ENCODE measurements at places on chromosomes 6 and 20.

DNA sequence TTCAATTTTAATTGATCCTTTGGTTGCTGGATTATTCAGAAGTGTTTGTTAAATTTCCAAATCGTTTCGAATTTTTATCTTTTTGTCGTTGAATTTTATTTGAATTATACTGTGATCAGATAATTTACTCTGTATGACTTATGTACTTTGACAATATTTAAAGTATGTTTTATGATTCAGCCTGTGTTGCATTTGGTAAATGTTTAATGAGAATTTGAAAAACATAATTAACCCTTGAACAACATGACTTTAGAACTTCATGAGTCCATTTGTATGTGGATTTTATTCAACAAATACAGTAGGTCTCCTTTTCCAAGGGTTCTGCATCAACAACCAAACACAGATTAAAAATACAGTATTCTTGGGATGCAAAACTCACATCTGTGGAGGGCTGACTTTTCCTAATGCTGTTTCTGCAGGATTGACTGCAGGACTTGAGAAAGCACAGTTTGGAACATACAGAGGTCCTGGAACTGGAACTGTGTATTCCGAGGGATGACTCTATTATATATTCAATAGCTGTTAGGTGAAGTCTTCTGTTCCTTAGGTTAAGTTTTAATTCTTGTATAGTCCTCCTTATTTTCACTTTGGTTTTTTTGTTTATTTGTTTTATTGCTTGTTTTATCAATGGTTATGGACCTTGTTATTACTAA lies 40.5 kb downstream of the FAM83B start:
- no peak for DNase-seq

DNA sequence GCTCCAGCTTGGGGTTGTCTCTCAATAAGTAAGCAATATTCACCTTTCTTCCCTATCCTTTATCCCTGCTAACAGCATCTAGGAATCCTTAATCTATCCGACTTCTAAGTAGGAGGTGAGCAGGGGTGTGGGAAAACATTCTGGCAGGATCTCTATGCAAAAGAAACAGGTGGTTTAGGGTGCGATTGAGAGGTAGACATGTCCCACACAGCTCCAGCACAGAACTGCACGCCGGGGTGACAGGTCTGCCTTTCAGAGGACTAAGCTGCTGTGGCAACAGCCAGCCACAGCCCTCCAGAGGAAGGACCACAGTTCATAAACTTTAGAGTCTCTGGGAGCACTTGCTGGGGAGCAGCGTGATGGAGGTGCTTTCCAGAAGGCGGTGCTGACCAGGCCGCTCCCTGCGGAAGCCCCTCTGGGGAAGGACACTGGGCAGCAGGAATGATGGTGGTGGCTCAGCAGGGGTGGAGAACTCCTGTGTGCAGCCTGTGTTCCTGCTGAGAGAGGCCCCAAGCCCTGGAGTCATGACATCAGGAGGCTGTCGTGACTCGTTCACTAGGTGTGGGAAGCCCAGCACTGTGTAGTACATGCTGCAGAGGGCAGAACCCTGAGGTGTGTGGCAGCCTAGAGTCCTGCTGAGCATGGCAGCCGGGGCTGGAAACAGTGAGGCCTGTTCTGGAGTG lies 509.6 kb downstream of the PRKN start:
- DNase-seq = no peak

DNA sequence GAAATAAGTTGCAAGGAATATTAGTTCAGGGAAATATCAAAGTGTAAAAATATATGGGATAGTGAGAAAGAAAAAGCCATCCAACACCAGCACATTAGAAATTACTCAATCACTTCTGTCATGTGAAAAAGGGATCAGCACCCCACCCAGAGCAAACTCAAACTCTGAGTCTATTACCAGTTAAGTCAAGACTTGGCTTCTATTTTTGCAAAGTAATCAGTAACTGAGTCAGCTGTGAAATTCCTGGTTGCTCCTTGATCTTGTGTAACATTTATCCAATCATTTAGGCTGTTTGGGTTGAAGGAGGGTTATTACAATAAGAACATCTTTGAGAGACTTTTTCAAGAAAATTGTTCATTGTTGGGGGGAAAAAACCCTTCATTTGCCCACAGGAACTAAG lies 51.2 kb downstream of the SLC22A23 start:
- DNase-seq = no peak

DNA sequence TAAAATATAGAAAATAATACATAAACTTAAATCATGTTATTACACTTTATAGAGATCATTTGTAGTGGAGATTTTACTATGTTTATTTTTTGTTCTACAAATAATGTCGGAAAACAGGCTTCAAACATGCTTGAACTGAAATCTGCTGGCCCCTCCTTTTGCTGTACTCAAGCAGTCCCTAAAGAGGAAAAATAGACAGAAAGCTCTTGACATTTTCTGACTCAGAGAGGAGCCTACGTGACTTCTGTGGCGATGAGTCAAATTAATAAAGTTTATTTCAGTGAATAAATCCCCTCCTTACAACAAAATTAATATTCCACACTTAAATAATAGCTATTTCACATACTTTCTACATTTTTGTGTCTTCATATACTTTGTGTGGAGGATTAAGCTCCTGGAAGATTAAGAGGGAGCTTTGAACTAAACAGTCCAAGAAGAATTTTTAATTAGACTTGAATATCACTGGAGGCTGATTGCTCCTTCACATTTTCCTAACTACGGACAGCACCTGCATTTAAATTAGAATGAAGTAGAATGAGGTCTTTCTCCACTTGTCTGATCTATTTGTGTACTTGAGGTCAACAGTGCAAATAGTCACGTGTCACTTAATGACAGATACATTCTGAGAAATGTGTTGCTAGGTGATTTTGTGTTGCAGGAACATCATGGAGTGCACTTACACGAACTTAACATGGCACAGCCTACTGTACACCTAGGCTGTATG lies 1.7 kb upstream of the TREM1 start:
- no peak for DNase-seq

- no peak for DNase-seq
Measured at GRCh38 chr6:69128411-69128810, 493.3 kb downstream of the ADGRB3 start.

DNA sequence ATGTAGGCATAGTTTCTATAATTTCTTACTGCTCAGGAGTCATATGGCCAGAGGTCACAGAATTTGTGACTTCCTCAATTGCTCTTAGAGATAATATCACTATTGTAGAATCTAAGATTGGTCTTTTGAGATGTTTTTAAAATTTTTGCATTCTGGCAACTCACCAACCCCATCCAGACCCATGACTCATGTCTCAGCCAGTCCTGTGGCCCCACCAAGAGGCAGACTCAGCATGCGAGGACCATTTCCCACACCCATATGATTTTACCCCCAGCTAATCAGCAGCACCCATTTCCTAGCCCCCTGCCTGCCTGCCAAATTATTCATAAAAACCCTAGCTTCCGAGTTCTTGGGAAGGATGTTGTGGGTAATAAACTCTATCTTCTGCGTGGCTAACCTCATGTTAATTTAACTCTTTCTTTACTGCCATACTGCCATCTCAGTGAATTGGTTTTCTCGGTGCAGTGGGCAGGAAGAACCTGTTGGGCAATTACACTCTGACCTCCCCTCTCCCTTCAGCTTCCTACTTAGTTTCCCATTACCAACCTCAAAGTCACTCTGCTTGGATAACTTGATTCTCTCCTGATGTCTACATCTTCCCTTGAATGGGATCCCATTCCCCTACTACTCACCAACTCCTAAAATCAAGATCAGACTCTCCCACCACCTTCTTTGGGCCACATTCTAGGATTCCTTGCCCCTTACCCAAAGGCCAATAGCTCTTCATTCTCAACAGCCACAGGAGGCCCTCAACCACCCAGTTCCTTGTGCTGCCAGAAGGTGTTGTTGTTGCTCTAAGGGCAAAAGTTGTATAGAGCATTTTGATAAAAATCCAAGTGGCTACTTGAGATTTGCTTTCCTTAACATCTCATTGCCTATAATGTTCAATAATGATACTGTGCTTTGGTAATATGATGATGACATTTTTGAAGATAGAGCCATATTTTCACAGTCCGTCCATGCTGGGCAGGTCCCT lies 16.2 kb upstream of the IYD start:
- no peak for DNase-seq

- DNase-seq = no peak
Measured at GRCh38 chr6:36825452-36825851, 13.8 kb downstream of the CPNE5 start.

DNA sequence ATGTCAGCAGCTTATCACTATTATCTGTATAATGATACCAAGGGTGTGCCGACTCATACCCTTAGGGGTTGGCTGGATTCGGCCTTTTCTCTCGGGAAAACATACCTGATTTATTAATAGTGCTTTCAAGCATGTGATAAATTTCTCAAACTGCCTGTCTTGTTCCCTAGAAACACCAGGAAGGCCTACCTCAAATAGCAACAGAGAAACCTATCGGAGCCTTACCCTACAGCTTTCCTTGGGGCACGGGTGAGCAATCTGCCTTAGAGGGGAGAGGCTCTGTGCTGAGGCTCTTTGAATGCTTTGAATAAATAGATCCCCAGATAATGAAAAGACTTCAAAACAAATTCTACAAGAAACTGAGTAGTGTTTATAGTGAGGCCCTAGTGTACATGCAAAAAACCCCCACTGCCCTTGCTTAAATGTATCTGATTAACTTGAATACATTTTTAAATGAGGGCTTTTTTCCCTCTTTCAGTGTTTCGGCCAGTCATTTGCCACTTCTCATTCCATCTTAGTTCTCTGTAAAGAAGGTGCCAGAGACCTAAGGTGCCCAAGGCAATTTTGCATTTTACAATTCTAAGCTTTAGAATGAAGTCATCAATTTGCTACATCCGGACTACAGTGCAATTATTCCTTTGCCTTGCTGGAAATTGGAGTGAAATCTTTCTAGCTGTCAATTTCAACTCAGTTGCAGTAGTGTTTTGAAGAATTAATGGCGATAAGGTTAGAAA lies 320.1 kb downstream of the ESR1 start:
- no peak for DNase-seq

- DNase-seq = no peak
Measured at GRCh38 chr6:54427396-54427937, 119.2 kb downstream of the TINAG start.

GRCh38 chr6:80976336-80976735 lies 776.1 kb downstream of the TENT5A start:
- DNase-seq = no peak

- DNase-seq = no peak
Measured at GRCh38 chr6:156013155-156013554, 557.5 kb upstream of the NOX3 start.

- no peak for DNase-seq
Measured at GRCh38 chr6:219019-219570, 73.2 kb upstream of the DUSP22 start.

DNA sequence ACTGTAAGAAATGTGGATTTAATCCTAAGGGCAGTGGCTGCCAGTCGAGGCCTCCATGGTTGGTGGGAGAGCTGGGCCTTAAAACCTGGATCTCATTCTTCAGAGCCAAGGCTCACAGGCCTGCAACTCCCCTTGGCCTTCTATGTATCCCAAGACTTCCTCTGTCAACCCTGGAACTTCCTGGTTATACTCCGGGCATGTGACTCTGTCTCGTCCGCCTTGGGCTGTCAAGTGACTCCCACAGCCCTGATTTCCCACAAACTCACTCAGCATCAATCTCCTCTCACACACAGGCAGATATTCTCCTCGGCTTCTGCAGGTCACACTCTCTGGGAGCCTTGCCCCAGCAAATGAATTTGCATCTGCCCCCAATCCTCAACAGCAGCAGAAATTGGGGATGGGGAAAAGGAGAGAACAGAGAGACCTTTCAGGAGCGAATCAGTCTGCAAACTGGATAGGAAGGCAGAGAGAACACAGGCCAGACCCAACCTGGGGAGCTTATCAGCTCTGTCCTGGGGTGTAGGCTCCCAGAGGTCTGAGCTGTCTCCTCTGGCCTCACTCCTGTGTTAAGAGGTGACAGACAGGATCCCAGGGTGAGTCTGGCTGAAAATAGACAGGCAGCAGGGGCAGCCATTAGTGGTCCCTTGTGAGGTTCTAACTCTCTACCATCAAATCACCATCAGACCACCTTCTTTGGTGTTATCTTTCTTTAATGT lies 30.4 kb upstream of the PREX1 start:
- no peak for DNase-seq

DNA sequence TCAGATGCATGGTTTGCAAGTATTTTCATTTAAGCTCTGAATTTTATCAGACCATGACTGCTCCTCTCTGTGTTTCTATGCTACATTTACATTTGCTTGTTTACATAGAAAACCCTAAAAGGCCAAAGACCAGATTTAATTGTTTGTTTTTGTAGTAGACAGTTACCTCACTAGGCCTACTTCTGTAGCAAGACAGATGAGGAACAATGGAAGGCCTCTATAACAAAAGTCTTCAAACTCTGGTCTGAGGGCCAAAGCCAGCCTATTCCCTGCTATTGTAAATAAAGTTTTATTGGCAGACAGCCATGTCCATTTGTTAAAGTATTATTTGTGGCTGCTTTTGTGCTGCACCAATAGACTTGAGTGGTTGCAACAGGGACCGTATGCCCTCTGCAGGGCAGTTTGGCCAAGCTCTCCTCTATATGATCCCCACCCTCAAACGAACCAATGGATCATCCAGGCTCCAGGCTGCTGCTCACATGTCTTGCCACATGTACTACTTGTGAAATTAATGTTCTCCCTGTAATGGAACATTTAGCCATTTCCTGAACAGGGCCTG lies 182.0 kb downstream of the DOK5 start:
- no peak for DNase-seq

DNA sequence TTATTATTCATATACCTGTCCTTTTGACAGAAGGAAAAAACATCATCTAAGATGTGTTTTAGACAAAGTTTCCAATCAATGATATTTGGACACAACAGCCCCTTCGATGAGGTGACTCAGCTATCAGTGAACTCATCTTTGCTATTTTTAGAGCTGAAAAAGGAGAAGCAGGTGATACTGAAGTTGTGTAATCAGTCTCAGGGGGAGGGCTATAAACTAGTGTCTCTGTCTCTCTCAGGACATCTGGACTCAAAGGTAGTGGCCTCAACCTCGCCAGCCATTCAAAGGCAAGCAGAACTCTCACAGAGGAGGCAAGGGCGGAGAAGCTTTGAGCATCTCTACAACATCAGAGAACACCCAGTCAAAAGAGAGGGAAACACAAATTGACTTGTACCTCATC lies 135.4 kb downstream of the BFSP1 start:
- no peak for DNase-seq
